Stimulated activated CD4-positive, alpha-beta T cell treated with anti-CD3 and anti-CD28 coated beads, TNF-alpha, amount 100 ng/mL, for 4 hours (primary cell): ENCODE measurements at places on chromosomes 11 and 22.

DNA sequence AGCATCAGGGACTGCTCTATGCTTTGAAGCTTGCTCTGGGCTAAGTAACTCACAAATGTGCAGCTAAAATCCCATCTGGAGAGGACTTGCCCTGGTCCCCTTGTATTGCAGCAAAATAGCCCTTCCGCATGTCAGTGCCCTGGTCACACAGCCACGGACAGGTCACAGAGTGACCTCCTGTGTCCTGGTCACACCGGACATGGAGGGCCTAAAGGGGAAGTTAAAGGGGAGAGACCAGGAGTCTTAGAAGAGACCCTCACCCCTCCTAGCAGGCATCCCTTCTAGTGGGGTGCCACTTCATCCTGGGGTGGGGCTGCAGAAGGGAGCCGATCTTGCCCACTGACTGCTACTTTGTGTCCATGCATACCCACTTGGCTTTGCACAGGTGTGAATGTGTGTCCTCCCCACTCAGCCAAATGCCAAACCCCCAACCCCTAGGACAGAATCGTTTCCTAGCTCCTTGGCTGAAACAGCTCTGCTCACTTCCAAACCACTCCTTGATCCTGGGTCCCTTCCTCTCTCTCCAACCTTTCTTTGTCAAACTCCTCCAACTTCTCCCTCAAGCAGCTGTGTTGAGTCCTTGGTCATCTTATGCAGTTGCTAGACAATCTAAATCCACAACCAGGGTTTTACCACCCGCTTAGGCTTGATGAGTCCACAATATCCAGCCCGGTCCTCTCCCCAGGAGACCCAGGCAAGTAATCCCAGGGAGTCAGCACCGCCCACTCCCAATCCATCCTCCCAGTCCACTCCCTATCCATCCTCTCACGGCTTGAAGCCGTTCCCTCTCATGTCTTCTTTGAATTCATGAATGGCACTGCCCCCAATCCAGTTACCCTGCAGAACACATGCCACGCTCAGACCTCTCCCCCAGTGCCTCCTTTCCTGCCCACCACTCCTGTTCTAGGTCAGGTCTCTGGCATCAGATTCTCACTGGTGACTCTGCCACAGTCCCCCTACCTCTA lies 3.3 kb upstream of the FXYD6 start:
- DNase-seq = no peak

GRCh38 chr11:61928606-61929005 lies 11.2 kb upstream of the RAB3IL1 start:
- no peak for DNase-seq

GRCh38 chr22:42905702-42906183 lies 48.7 kb upstream of the ARFGAP3 start:
- DNase-seq = no peak

DNA sequence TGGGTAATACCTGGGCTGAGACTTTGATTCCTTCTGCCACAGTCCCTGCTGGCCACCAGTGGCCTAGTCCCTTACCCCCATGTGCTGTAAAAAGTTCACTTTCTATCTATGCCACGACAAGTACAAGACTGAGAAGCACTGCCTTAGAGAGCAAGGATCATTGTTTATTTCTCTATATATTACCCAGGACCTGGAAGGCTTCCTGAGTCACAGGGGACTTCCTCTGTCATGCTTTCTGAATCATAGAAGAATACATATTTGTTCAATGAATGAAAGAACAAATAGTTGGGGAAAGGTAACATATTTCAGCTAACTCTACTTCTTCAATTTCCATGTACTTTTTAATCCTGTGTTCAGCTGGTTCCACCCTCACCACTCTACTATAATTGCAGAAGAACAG lies 5.5 kb upstream of the SYT9 start:
- no peak for DNase-seq

DNA sequence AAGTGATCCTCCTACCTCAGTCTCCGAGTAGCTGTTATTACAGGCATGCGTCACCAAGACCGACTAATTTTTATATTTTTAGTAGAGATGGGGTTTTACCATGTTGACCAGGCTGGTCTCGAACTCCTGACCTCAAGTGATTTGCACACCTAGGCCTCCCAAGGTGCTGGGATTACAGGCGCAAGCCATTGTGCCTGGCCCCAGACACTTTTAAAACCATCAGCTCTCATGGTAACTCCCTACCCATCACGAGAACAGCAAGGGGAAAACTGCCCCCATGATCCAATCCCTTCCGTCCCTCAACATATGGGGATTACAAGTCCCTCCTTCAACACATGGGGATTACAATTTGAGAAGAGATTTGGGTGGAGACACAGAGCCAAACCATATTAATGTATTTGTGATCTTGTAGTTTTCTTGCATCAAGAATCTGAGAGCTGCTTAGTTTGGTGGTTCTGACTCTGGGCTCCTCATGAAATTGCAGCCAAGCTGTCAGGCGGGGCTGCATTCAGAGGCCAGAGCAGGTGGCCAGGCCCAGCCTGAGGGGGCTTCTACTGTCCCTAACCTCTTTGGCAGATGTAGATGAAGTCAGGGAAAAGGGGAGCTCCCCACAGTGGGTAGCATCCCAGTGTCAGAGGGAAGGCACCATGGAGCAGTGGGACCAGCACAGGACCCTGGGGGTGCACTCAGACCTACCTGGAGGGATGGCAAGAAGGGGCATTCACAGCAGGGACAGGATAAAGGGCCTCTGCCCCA lies 31.2 kb upstream of the PRAME start:
- DNase-seq = no peak

- DNase-seq = no peak
Measured at GRCh38 chr11:78583889-78584288, 9.2 kb upstream of the NARS2 start.

- DNase-seq = no peak
Measured at GRCh38 chr11:78201096-78201818, 12.5 kb downstream of the USP35 start.

- no peak for DNase-seq
Measured at GRCh38 chr11:17197431-17197898, 10.3 kb downstream of the PIK3C2A start.

- no peak for DNase-seq
Measured at GRCh38 chr22:28146401-28147314, 227.6 kb upstream of the PITPNB start.

DNA sequence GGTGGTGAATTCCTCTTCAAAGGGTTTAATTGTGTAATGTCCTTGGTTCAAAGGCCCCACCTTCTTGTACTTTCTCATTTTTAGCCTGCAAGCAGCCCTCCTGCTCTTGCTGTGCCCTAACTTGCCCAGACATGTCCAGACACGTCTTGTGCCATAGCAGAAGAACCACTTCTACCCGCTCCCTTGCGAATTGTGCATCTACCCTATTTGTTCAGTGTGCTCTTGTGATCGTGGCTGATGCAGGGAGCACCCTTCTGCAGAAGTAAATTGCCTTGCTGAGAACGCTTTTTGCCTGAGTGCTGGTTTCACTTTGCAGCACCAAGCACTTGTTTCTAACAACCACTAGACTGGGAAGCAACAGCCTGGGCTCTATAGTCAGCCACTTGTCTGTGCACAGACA lies 249.4 kb downstream of the SBF2 start:
- DNase-seq = no peak

DNA sequence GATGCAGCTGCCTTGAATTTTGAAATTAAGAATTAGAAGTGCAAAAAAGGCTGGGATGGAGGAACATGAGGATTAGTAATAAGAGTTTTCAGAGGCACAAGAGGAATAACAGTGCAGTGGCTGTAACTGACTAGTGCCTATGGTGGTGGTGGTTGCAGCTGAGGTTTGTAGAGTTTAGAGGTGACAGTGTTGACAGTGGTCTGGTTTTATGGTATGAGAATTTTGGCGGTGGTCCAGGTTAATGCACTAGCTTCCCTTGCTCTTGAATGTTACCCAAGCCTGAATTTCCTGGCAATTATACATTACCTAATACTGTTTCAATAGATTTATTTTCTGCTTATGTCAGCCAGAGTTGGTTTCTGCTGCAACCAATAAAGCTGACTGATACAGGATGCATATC lies 112.8 kb upstream of the C11orf87 start:
- no peak for DNase-seq

- DNase-seq = no peak
Measured at GRCh38 chr11:103676413-103676812, 360.0 kb upstream of the DDI1 start.

- no peak for DNase-seq
Measured at GRCh38 chr11:134276396-134277182, 410 bp downstream of the GLB1L3 start.

DNA sequence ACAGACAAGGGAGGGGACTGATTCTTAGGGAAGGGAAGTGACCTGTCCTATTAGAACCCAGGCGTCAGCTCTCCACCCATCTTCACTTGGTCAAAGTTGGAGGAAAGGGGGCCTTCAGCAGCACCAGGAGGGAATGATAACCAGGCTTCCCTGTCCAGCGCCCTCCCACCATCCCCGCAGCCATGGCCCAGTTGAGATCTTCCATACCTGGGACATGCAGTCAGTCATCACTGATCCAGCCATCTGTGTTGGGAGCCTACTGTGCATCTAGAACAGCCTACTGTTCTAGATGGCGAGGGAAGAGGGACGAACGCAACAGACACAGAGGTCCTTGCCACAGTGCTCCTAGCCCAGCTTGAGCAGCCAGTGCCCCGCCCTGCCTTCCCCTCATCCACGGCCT lies 40.6 kb downstream of the PDGFB start:
- DNase-seq = no peak

GRCh38 chr11:122192634-122193255 lies 76.7 kb upstream of the BLID start:
- DNase-seq = no peak

DNA sequence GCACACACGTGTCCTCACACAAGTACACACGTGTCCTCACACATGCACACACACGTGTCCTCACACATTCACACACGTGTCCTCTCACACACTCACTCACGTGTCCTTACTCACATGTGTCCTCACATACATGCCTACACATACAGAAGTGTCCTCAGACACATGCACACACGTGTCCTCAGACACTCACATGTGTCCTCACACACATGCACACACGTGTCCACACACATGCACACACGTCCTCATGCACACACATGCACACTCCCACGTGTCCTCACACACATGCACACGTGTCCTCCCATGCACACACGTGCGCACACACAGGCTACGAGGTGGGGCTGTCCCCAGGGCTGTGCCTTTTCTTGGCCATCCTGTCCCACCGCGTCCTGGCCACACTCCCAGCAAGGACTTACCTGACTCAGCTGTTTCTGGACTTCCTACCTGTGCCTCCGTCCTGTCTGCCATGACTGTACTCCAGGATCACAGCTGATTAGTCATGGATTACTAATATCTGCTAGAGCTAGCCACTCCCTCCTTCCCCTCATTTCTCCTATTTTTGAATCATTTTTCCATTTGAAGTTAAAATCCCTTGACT lies 990.2 kb downstream of the BRD1 start:
- no peak for DNase-seq

DNA sequence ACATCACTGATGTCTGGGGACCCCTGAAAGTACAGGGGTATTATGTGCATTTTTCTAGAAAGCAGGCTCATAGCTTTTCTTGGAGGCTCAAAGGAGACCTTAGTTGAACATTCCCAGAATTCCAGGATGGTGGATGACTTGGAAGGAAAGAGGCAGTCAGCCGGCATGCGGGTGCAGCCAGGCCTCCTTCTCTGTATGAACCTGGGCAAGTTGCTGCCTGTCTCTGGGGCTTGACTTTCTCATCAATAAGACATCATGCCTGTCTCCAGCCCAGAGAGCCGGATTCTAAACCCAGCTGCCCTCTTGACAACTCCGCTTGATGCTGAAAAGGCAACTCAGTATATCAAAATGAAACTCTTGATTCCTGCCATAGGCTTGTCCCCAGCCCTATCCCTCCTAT lies 12.6 kb downstream of the MS4A15 start:
- no peak for DNase-seq

DNA sequence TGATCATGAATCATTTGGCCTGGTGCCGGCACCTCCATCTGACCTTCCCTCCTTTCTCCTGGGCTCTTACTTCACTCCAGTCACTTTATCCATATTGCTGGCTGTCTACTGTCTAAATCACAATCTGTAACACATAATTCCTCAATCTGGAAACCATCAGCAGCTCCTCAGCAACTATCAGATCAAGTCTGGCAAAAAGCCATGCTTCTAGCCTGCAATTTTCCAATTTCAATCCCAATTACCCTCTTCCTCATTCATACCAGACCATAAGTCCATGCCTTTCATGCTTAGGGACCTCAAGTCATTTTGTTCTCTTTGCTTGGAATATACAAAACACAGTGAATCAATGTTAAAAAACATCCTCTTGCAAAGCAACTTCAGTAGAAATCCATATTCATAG lies 882.8 kb upstream of the ANO3 start:
- DNase-seq = no peak

DNA sequence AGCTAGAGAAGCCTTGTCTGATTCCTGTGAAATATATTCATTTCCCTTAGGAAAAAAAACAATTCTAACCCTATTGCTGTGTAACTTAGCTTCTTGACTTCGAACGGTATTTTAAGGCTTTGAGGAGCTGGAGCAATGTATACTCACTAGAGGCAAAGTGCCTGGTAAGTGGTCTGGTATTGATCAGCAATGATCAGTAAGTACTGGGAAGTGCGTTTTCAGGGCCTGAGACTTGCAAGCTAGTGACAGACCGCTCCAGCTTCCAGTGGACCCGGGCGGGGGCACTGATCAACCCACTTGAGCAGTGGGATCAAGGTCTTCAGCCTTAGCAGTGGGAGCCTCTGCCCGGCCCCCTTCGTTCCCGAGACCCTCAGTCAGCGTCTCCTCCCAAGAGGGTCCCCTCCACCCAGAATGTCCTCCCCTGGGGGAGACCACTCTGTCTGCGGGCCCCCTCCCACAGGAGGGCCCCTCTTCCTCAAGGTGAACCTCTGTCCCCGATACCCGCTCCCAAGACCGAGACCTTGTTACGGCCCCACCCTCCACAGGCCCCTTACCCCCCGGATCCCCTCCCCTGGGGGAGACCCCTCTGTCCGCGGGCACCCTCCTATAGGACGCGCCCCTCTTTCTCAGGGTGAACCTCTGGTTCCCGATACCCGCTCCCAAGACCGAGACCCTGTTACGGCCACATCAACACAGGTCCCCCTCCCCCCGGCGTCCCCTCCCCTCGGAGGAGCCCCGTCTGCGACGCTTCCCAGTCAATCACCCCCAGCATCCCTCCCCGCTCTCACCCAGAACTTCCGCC lies 452 bp upstream of the ATXN10 start:
- DNase-seq = no peak

GRCh38 chr11:63937713-63938478 lies 906 bp upstream of the NAA40 start:
- no peak for DNase-seq

DNA sequence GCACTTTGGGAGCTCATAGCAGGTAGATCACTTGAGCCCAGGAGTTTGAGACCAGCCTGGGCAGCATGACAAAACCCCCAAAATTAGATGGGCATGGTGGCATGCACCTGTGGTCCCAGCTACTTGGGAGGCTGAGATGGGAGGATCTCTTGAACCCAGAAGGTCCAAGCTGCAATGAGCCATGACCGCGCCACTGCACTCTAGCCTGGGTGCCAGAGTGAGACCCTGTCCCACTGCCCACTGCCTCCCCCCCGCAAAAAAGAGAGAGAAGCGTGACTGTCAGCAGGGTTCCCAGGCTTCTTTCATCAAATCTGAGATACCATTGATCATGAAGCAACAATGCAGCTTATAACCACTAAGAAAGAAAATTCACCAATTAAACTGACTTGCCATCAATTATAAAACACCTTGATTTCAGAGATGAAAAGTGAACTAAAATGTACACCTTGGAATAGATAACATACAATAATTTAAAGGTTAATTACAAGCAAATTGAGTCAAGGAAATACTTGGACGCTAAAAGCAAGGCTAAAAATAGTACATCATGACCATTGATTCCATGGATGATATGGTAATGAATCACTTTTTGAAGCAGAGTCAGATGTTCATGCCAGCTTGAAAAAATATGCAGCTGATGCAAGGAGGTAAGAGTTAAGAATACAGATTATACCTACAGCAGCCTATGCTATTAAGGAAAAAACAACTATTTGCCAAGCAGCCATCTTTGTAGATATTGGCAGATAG lies 90.8 kb upstream of the ALKBH3 start:
- no peak for DNase-seq
